ENCODE measurements at places on chromosomes 1 and 21. TPM values are rescaled to one million over a fixed set of nuclear protein-coding genes. Genes with fewer than 3 reads are reported as not detected.

The C1QC gene
- total RNA-seq: 353 TPM

The IFFO2 gene
- 15.4 TPM for total RNA-seq

The ABCG1 gene
- 62.6 TPM for total RNA-seq

The DYNLT5 gene
- total RNA-seq: 3.3 TPM

The FRRS1 gene
- total RNA-seq: 6.8 TPM

The LENEP gene
- not detected for total RNA-seq

The RAB7B gene
- total RNA-seq: 7.0 TPM

The USF1 gene
- total RNA-seq: 67.6 TPM

The RNU1-1 gene
- 6,622 TPM for total RNA-seq

The C21orf58 gene
- 2.3 TPM for total RNA-seq

The EPB41 gene
- 67.0 TPM for total RNA-seq

The WASF2 gene
- total RNA-seq: 156 TPM

The LCE1C gene
- total RNA-seq: not detected

The RCSD1 gene
- 14.8 TPM for total RNA-seq

The SYT14 gene
- total RNA-seq: 0.03 TPM

The HMGCS2 gene
- total RNA-seq: not detected

The RGS18 gene
- total RNA-seq: 9.1 TPM

The MAP1LC3C gene
- total RNA-seq: 14.2 TPM

The AK5 gene
- total RNA-seq: not detected

The C1QB gene
- 707 TPM for total RNA-seq

The SLC1A7 gene
- 0.26 TPM for total RNA-seq

The HCRTR1 gene
- not detected for total RNA-seq

The NT5C1A gene
- total RNA-seq: 0.49 TPM

The ALDH4A1 gene
- 11.8 TPM for total RNA-seq

The CYP4A11 gene
- total RNA-seq: not detected

The LIN28A gene
- not detected for total RNA-seq

The TCEA3 gene
- 39.4 TPM for total RNA-seq

The CGN gene
- 62.5 TPM for total RNA-seq

The HSD3B1 gene
- total RNA-seq: not detected

The RPF1 gene
- 30.1 TPM for total RNA-seq

The NTRK1 gene
- 1.2 TPM for total RNA-seq

The GPR37L1 gene
- total RNA-seq: 0.06 TPM

The TMEM61 gene
- total RNA-seq: 2.3 TPM

The KRTAP11-1 gene
- total RNA-seq: not detected

The ITGB2 gene
- total RNA-seq: 370 TPM

The CIART gene
- total RNA-seq: 10.6 TPM

The NAV1 gene
- total RNA-seq: 34.1 TPM

The C2CD4D gene
- 0.29 TPM for total RNA-seq

The ACKR1 gene
- total RNA-seq: 146 TPM

The TFF2 gene
- not detected for total RNA-seq

The AMY2A gene
- not detected for total RNA-seq

The TNFAIP8L2 gene
- total RNA-seq: 10.3 TPM
